ENCODE measurements at places on chromosomes 16 and 17. TPM values are rescaled to one million over a fixed set of nuclear protein-coding genes. Genes with fewer than 3 reads are reported as not detected.

DNA sequence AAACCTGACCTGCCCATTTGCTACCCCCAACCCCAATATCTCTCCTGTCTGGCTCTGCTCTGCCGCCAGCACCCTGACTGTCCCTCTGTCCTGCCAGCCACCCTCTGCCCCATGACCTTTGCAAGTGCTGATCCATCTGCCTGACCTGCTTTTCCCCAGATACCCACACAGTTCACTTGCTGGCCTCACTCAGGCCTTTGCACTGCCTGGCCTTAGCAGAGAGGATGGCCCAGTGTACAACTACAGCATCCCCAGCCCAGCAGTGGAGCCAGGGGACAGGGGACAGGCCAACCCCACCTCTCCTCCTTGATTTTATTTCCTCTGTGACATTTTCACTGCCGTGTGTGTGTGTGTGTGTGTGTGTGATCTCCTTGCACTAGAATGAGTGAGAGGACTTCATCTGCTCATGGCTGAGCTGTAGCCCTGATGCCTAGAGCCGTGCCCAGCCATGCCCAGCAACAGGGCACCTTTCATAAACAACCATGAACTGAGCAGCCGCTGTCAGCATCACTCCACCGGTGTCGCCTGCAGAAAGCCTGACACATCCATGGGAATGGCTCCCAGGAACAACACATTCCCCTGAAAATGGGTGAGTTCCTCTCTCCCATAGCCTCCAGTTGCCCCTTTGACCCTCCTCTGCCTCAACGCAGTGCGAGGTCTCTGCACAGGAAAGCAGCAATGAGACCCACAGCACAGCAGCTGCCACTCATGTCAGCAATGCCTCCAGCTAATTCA, 36.0 kb upstream of the RBFOX3 start:
- H3K4me3 ChIP-seq = no peak overlapping the region
- H3K36me3 ChIP-seq = no peaks in the 10 kb centered on the region
- H3K27me3 ChIP-seq = peaks cover 32% of the 10 kb centered on the region
- no peak for DNase-seq

DNA sequence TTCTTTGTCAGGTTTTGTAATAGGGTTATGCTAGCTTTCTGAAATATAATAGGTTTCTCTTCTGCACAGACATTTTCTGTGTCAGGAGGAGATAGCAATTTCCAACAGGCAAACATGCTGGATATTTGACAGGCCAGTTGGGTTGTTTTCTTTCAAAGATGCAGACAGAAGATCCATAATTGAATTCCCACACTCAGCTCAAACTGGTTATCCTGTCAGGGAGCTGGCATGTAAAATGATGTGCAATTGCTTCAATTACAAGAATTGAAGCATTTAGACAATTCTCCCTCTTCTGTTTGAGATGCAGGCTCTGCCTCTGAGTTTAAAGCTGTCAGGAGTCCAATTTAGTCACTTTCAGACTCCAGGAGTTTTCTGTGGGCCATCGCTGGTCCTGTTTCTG, 146.2 kb upstream of the ZKSCAN2 start:
- H3K4me3 ChIP-seq = no peak overlapping the region
- H3K27me3 ChIP-seq = no peaks in the 10 kb centered on the region
- no peak overlapping the region for H3K27ac ChIP-seq
- no peaks in the 10 kb centered on the region for H3K4me1 ChIP-seq
- no peaks in the 10 kb centered on the region for H3K36me3 ChIP-seq

GRCh38 chr17:30347488-30347887, 13.6 kb upstream of the TMIGD1 start:
- H3K4me3 ChIP-seq = no peak overlapping the region
- H3K27ac ChIP-seq = no peak overlapping the region
- no peaks in the 10 kb centered on the region for H3K36me3 ChIP-seq
- H3K27me3 ChIP-seq = no peaks in the 10 kb centered on the region
- H3K4me1 ChIP-seq = peaks cover 25% of the 10 kb centered on the region
- peak; percentile 26 for DNase-seq

DNA sequence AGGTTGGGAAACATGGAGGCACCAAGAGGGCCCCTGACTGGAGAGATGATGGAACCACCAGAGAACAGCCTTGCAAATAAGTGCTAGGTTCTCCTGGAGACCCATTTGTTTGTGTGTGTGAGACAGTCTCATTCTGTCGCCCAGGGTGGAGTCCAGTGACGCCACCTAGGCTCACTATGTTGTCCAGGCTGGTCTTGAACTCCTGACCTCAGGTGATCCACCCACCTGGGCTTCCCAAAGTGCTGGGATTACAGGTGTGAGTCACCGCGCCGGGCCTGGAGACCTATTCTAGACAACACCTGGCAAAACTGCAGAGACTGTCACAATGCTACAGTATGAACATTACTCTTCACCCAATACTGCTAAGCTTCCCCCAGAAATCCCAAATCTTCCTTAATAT, 1.5 kb downstream of the NPLOC4 start:
- no peak for DNase-seq
- no peaks in the 10 kb centered on the region for H3K36me3 ChIP-seq
- peak overlapping the region; percentile 89 for H3K27ac ChIP-seq
- H3K4me1 ChIP-seq = peaks cover 38% of the 10 kb centered on the region
- no peaks in the 10 kb centered on the region for H3K27me3 ChIP-seq

DNA sequence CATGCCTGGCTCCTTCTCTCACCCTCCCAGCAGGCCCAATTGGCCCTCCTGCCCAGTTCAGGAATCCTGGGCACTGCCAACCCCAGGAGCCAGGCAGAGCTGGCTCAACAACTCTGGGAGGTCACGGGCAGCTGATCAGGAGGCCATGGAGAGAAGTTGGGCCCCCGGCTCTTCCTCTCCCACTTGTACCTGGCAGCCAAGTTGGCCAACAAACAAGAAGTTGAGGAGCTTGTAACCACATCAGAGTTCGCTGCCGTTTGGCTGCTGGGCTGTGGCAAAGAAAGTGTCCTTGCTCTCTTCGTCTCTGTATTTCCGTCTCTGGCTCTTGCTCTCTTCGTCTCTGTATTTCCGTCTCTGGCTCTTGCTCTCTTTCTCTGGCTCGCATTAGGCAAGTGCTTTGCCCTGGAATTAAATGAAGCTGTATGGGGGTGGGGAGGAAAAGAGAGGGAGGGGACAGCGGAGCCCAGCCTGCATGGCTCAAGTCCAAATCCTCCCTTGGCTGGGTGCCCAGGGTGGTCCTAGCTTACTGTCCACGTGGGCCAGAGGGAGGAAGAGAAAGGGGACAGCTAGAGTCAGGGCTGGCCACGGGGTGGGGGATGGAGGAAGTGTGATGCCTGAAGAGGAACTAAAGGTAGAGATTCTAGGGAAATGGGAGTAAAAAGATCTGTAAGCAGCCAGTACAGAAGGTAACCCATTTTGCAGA, 7.8 kb upstream of the TMEM132E start:
- H3K4me1 ChIP-seq = no peaks in the 10 kb centered on the region
- H3K27me3 ChIP-seq = peaks cover 23% of the 10 kb centered on the region
- DNase-seq = no peak

DNA sequence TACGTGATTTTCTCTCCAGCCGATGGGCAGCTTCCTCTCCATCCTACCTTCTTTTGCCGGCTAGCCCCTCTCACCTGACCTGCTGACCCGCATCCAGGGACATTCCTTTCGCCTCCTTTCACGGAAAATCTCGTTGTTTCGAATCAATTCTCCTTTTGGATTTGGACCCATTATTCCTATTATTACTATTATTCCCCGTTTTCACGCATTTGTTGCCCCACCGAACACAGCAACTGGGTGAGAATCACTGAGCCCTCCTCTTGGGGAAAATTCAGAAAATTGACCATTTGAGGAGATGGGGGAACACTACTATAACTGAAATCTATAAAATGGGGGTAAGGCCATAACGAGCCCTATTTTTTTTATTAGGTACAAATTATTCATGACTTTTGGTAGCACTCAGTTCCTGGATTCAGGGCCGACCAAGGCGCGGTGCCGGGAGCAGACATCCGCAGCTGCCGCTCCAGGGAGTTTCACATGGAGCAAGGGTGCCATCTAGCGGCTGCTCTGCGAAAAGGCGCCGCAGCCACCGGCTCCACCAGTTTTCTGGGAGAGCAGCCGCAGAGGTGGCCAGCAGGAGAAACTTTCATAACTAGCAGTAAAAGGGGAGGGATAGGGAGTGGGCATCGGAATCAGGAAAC, 3.3 kb upstream of the HOXB8 start:
- H3K4me1 ChIP-seq = peaks cover 21% of the 10 kb centered on the region
- peak; percentile 96 for DNase-seq
- peaks cover 17% of the 10 kb centered on the region for H3K27me3 ChIP-seq
- no peaks in the 10 kb centered on the region for H3K36me3 ChIP-seq
- no peak overlapping the region for H3K27ac ChIP-seq

DNA sequence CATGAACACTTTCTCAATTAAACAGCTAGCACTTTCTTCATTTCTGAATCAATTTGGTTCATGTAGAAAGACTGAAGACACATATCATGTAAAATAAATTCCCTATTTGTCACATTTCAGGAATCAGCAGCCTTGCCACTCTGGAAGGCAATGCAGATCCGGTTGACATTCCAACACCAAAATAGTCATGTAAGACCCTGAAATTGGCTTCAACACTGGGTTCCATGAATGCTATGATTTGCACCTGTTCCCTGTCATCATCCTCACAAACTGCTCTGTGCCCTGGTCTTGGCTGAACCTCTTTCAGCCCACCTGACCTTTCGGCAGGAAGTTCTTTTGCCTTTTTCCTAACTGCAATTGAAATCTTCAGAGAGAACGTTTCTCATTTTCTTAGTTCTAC, 156.9 kb downstream of the CDH8 start:
- H3K27me3 ChIP-seq = no peaks in the 10 kb centered on the region
- H3K36me3 ChIP-seq = no peaks in the 10 kb centered on the region
- no peak for DNase-seq
- H3K4me1 ChIP-seq = no peaks in the 10 kb centered on the region
- no peak overlapping the region for H3K4me3 ChIP-seq
- H3K27ac ChIP-seq = no peak overlapping the region

DNA sequence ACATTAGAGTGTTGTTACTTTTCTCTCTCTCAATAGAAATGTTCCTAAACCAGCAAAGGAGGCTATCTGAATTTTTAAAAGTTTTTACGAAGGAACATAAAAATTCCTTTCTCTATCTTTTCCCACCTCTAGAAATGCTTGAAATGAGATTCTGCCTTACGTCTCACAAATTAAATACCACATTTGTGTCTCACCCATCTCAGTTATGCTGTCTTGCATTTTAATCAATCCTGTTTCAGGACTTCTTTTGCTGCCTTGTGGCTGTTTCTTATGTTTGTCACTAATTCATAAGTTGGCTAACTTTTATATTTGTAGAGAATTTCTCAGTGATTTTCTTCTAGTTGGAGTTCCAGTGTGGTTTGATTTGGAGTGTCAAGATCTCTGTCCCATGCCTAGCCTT, 3.5 kb downstream of the OMG start:
- H3K4me1 ChIP-seq = no peaks in the 10 kb centered on the region
- DNase-seq = no peak

PIGL gene
- total RNA-seq = 32.4 TPM

TOX3 gene
- 7.2 TPM for total RNA-seq

AIPL1 gene
- not detected for total RNA-seq

GPRC5B gene
- total RNA-seq = 24.2 TPM

ALDOC gene
- 2.3 TPM for total RNA-seq

CHTF18 gene
- total RNA-seq = 2.9 TPM

IL4R gene
- total RNA-seq = 49.6 TPM

TBC1D3L gene
- 21.0 TPM for total RNA-seq

G6PC1 gene
- total RNA-seq = not detected

KCNH6 gene
- 0.45 TPM for total RNA-seq

TMEM94 gene
- 81.1 TPM for total RNA-seq

PRR29 gene
- not detected for total RNA-seq

Measured in stomach (tissue), 19 donors.